ENCODE measurements at places on chromosomes 3 and 15.

GRCh38 chr3:124620600-124621063, 109.6 kb upstream of the UMPS start:
- DNase-seq = peak; percentile 93

DNA sequence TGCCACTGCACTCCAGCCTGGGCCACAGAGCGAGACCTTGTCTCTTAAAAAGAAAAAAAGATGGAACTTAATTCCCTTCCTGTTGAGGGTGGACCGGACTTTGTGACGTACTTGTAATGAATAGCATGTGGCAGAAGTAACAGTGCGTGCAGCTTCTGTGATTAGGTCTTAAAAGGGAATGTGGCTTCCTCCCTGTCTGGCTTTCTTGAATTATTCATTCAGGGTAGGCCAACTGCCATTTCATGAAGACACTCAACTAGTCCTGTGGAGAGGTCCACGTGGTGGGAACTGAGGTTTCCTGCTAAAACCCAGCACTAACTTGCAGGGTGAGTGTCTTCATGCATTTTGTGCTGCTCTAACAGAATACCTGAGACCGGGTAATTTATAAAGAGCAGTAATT, 98.9 kb upstream of the PIAS1 start:
- no peak for DNase-seq

GRCh38 chr15:64702816-64703631, 72.4 kb downstream of the RBPMS2 start:
- DNase-seq = peak; percentile 92

DNA sequence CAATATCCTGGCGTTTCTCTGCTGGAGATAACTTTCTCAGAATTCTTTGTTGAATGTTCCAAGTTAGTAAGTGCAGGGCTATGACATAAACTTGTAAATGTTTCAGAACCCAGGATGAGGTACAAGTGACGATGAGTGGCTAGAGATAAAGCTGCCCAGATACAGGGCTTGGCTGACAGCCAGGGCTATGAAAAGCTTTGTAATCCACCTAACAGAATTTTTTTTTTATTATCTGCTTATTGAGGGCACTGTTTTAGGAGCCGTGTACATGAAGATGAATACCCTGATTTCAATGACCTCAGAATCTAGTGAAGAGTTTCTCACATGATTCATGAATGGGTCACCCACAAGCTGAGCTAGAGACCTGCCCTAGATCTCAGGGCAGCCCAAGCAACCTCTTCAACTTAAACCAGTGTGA, 431.4 kb downstream of the DIPK2A start:
- DNase-seq = peak; percentile 33

DNA sequence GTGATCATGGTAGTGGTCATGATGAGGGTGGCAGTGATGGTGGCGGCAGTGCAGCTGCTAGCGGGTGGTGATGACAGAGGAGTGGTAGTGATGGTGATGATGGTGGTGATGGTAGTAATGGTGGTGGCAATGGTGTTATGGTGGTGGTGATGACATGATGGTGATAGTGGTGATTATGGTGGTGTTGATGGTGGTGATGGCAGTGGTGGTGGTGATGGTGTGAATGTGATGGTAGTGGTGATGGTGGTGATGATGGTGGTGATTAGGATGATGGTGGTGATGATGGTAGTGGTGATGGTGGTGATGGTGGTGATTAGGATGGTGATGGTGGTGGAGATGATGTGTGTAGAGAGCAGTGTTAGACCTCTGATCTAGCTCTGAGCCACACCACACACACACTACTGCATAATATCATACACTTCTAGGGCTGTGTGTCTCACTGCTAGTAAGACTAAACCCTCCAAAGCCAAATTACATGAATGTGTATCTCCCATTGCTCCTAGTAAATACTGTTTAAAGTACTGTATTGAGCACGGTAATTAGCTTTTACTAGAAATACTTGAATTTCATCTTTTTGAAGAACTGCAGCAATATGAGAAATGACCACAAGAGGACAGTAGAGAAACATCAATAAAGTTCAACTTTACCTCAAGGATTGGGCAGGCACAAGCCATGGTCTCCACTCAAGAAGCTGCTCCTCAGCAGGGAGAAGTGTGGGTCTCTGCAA, 28.8 kb downstream of the TMED3 start:
- peak; percentile 78 for DNase-seq

GRCh38 chr3:151722856-151723255, 10.9 kb upstream of the AADACL2 start:
- no peak for DNase-seq

GRCh38 chr15:44545913-44546802, 9.2 kb downstream of the EIF3J start:
- peak; percentile 32 for DNase-seq

- no peak for DNase-seq
Measured at GRCh38 chr3:50660386-50660785, 14.3 kb upstream of the DOCK3 start.

GRCh38 chr3:71806736-71807135, 21.8 kb upstream of the PROK2 start:
- no peak for DNase-seq

DNA sequence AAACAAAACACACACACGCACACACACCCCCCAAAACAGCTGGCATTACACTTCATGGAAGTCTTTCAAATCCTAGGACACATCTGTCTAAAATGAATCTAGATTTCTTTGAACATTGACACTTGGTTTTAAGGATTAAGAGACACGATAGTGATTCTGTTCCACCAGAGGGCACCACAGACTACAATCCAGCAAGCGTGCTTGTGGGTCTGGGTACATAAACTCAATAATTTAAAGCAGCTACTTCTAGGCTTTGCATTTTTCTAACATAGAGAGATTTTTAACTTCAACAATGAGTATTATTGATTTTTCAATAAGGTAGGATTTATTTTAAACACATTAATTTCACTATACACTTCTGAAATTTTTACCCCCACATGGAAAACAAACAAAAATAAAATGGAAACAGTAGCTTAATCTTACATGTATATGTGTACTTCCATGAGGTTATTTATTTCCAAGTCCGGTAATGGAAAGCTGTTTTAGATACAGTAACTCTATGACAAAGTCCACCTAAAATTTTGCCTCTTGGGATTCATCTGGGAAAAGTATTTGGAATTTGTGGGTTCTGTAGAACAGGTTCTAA, 564.0 kb upstream of the TGFBR2 start:
- peak; percentile 64 for DNase-seq

DNA sequence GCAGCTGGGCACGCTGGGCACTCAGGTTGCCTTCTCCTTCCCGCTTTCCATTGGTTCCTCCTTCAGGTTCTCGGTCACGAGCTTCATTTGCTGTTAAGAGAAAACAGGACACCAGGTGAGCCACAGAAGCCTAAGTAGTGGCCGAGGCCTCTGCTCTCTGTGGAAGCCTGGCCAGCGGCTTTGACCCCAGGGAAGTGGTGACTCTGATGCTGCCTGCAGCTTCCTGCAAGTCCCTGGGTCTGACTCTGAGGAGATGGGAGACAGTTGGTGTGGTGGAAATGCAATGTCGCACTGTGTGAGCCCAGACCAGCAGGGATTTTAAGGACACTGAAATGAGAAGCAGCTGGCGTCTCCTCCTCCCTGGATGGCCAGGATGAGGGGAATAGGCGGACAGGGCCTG, 80.5 kb downstream of the SNRK start:
- no peak for DNase-seq

- no peak for DNase-seq
Measured at GRCh38 chr15:54026891-54027290, 48.6 kb downstream of the UNC13C start.

- DNase-seq = no peak
Measured at GRCh38 chr15:87129916-87130315, 1050.2 kb downstream of the AGBL1 start.

DNA sequence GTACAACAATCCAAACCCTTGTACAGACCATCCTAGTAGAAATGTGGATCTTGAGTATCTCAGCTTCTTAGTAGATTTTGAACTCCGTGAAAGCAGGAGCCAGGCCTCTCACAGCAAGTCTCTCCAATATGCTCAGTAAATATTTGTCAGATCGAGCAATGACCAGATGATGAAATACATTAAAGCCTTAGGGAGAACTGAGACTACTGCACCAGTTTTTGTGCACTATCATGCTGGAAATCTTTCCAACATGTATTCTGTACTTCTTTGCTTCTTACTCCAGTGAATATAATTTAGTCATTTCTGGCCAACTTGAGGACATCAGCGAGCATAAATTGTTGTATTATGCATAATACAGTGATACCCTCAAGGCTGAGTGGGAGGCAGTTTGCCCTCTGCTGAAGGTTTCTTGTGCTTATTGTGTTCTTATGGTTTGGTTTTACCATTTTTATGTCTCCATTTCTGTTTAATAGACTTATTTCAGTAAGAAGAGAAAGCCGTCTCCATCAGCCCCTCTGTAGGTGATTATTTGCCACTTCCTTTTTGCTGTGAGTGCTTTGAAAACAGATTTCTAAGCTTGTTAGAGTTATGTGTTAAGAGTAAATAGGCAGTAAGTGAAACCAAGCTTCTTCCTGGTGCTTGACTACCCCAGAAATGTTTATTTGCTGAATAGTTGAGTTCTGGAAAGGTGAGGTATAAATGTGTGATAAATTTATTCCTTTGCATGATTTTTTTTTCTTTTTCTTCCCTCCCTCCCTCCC, 147.1 kb downstream of the PGPEP1L start:
- DNase-seq = no peak

DNA sequence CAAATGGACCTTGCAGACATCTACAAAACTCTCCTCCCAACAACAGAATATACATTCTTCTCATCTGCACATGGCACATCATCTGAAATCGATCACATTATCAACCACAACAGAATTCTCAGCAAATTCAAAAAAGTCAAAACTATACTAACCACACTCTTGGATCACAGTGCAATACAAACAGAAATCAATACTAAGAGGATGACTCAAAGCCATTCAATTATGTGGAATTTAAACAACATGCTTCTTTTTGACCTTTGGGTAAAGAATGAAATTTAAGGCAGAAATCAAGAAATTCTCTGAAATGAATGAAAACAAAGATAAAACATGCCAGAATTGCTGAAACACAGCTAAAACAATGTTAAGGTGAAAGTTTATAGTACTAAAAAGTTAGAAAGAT, 358.1 kb downstream of the NSUN3 start:
- DNase-seq = no peak

DNA sequence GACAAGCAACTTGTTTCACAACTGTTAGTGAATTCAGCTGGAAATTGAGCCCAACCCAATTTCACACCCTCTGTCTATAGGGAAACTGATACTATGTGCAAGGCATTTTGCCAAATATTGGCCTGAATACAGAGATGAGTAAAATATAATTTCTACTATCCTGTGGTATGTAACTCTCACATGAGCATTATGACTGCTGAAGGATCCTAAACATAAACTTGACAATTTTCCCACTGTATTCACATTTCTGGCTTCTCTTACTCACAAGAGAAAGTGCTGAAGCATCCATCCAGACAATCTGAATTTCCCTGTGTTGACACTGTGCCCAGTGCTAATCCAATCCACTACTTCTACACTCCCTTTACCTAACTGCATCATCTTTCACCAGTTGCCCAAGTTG, 28.4 kb downstream of the SERPINI2 start:
- DNase-seq = no peak

- no peak for DNase-seq
Measured at GRCh38 chr3:142628801-142629200, 32.6 kb downstream of the PLS1 start.

- no peak for DNase-seq
Measured at GRCh38 chr3:105907777-105908176, 39.0 kb upstream of the CBLB start.

GRCh38 chr3:159322322-159322939, 520.6 kb downstream of the MFSD1 start:
- DNase-seq = peak; percentile 16

- DNase-seq = no peak
Measured at GRCh38 chr3:152496286-152496685, 227.6 kb downstream of the MBNL1 start.

DNA sequence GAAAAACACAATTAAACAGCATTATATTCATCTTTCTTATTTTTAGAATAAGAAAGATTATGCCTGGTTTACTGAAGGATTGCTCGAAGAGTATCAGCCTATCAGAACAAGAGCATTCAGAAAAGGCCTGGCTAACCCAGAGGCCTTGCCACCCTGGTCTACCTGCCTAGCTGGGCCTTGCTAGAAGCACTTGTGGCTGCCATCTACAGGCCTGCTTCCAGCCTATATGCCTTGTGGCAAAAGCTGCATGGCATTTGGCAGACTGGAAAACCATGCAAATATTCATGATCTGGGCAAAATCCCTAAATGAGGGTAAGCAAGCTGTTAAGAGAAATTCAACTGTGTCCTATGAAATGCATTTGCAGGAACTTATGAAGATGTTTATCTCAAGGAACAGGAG, 9.3 kb upstream of the ATP13A4 start:
- DNase-seq = no peak

- DNase-seq = no peak
Measured at GRCh38 chr3:99317201-99317600, 321.2 kb upstream of the COL8A1 start.

DNA sequence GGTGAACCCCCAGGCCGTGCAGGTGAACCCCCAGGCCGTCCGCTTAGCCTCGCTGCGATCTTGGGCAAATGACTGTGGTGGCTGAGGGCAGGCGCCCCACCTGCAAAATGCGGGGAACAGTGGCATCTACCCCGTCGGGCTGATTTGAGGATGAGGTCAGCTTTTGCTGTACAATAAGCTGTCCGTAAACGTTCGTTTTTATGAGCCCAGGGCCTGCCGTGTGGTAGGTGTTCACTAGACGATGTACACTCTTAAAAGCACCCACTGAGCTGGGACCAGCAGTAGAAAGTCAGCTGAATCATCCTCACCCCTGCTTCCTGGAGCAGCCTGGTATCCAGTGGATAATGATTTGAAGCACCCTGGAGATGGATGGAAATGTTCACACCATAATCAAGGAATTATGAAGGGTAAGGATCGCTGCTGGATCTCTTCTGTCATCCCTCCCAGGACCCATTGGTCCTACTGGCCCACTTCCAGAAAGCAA, 943 bp upstream of the PCSK6 start:
- DNase-seq = no peak

Data from erythroblast (primary cell).